Stimulated activated CD4-positive, alpha-beta T cell treated with anti-CD3 and anti-CD28 coated beads, Interleukin-2, amount 100 ng/mL, for 48 hours (primary cell): ENCODE measurements at places on chromosomes 4 and X.
A peak's percentile ranks its signal among the peaks of the same experiment; 100 is the strongest.

- no peak for DNase-seq
Measured at GRCh38 chrX:20224814-20225487, 41.8 kb downstream of the RPS6KA3 start.

- DNase-seq = no peak
Measured at GRCh38 chrX:45322382-45322781, 121.7 kb upstream of the DIPK2B start.

GRCh38 chrX:24369816-24370215 is 9.4 kb downstream of the SUPT20HL1 start:
- no peak for DNase-seq

- no peak for DNase-seq
Measured at GRCh38 chr4:76974150-76974549, 24.6 kb downstream of the SEPTIN11 start.

- peak; percentile 1 for DNase-seq
Measured at GRCh38 chrX:110992611-110993010, 103.4 kb upstream of the PAK3 start.

- DNase-seq = no peak
Measured at GRCh38 chr4:41009411-41009810, 204.9 kb downstream of the APBB2 start.

GRCh38 chr4:74418063-74418670 is 26.8 kb upstream of the AREG start:
- no peak for DNase-seq

DNA sequence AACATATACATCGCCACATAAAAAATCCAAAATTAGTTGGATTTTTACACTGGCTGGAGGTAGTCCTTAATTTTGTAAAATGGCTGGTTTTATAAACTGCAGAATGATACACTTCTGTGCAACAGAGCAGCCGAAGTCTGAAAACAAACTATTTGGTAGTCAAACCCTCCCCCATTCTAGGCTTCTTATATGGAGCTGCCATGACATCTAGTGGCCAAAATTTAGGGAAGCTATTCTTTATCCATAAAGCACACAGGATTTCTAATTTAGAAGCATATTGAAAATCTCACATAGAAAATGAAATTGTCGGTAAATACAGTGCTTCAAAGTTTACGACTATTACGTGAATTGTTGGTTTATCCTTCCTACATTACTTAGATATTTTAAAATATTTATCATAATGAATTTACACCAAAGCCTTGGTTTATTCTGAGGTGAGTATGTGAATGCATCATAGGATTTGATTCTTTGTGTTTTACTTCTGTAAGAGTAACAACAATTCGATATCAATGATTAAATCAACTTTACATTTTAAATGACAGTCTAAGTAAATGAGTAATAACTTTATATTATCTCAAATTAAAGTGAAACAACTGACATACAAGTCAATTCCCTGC is 113.4 kb upstream of the FAM241A start:
- no peak for DNase-seq

GRCh38 chr4:143554728-143555597 is 41.5 kb downstream of the SMARCA5 start:
- no peak for DNase-seq

GRCh38 chr4:62816566-62816965 is 1592.7 kb downstream of the TECRL start:
- DNase-seq = no peak

- DNase-seq = no peak
Measured at GRCh38 chr4:73693811-73694210, 46.6 kb upstream of the CXCL8 start.

DNA sequence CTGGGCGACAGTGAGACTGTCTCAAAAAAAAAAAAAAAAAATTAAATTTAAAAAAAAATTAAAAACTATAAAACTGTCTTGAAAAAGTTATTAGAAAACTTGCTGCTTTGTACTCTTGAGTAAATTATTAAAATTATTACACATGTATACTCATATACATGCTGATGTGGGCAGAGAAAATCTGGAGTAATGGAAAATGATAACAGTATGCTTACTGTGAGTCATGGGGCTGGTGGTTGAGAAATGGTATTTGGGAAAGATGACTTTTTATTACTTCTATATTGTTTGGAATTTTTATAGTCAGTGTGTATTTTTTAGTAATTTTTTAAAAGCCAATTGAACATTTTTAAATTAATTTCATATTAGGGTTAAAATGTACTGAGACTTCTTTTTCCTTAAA is 7.5 kb downstream of the YY2 start:
- no peak for DNase-seq

- DNase-seq = no peak
Measured at GRCh38 chr4:129371065-129371464, 275.1 kb downstream of the C4orf33 start.

GRCh38 chr4:12286351-12286750 is 857.7 kb upstream of the HS3ST1 start:
- DNase-seq = no peak

DNA sequence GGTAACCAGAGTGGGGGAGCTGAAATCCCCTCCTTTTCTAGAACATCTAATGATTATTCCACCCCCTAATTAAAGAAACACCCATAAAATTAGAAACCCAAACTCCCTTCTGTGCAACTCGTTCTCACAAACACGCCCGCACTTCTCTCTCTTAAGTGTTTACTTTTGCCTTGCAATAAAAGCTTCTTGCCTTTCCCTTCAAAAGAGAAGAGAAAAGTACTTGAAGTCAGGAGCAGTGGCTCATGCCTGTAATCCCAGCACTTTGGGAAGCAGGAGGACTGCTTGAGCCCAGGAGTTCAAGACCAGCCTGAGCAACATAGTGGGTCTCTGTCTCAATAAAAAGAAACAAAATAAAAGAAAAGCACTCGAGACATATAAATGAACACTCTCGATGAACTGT is 3.6 kb upstream of the GPR173 start:
- DNase-seq = no peak

DNA sequence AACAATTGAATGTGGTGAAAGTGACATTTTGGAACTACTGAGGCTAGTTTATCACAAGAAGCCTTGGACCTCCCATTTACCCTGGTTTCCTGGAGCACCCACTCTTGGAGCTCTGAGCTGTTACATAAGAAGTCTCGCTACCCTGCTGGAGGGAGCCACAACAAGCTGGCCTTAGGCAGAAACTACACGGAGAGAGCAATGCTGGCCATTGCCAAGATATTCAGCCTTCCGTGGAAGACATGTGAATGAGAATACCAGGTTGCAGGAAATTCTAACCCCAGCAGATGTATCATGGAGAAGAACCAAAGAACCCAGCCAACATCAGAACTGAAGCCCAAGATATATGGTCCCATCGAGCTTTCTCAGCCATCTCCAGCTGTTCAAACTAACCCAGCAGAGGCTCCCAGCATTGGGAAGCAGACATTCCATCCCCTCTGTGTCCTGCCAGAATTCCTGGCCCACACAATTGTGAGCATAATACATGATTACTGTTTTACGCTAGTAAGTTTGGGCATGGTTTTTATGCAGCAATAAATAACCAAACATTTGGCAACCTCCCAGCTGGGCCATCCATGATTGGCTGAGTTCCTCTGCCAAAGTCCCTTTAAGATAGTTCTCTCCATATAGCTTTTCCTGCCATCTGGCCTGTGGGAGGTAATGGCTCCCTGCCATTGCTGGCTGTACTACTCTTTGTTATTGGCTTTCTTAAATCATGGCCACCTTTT is 17.9 kb upstream of the PDE5A start:
- no peak for DNase-seq

GRCh38 chr4:138562544-138562991 is 320.4 kb upstream of the SLC7A11 start:
- no peak for DNase-seq

DNA sequence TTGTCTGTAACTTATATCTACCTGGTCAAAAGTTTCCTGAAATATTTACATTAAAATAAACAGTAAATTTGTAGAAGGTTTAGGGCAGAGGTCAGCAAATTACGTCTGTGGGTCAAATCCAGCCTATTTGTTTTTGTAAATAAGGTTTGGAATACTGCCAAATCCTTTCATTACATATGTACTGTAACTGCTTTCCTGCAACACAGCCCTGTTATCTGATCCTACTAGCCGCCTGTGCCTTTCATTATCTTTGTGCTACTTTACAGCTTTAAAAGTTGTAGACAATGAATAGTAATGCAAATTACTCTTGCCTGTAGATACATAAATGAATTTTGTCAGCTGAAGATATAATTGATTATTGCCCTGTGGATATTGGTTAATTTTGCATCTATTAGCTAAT is 369.6 kb upstream of the SLC7A11 start:
- no peak for DNase-seq

DNA sequence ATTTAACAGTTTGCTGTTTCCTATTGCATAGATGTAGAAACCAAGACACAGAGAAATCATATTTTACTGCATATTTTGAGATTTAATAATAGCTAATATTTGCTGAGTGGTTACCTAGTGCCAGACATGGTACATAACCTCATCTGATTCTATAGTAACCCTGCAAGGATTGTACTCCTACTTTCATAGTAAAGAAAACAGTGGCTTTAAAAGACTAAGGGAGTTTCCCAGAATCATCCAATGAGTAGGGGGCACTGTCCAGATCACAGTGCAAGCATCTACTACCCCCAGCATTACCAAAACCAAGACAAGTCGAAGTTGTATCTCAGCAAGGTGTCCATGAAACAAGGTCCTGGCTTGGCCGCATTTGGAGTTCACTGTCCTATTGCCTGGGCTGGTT is 224.5 kb upstream of the TENM3 start:
- no peak for DNase-seq

- DNase-seq = no peak
Measured at GRCh38 chr4:53994382-53995102, 69.9 kb downstream of the CHIC2 start.

DNA sequence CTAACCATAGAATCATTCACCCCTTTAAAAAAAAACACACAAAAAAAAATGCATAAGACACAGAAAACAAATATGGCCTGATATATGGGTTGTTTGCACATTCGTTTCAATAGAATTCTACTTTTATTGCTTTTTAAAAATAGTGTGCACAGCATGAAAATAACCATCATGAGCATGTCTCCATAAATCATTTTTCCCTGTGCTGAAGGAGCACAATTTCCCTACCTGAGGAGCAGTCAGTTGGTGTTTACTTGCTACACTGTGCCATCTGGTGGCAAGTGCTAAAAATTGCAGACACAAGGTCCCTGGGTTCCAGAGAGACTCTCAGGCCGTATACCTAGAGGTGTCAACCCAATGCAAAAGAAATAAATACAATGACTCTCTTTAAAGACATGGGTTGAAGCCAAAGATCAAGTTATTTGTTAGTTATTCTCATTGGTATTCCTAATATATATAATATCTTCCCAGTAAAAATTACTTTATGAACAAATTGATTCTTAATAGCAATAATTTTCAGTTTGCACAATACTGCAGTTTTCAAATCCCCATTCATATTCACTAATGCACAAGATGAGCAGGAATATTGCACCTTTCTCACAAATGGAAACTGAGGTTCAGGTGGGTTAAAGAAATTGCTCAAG is 551.4 kb downstream of the IQCM start:
- DNase-seq = no peak

DNA sequence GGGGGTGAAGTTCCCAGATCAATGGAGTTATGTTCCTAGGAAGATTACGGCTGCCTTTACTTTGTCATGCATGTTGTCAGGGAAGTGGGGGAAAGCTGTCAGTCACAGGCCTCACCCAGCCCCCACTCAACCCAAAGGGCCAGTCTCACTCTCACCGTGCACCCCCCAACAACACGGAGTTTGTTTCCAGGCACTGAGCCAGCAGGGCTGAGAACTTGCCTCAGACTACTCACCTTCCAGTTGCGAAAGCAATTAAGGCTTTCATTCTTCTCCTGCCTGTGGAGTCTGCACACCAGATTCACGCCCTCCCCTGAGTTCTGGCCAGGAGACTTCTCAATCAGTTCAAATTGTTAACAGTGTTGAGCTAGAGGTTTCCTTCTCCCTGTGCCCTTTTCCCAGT is 114.3 kb downstream of the SH3BGRL start:
- DNase-seq = no peak

- no peak for DNase-seq
Measured at GRCh38 chr4:16085822-16086221, 2.0 kb upstream of the PROM1 start.

DNA sequence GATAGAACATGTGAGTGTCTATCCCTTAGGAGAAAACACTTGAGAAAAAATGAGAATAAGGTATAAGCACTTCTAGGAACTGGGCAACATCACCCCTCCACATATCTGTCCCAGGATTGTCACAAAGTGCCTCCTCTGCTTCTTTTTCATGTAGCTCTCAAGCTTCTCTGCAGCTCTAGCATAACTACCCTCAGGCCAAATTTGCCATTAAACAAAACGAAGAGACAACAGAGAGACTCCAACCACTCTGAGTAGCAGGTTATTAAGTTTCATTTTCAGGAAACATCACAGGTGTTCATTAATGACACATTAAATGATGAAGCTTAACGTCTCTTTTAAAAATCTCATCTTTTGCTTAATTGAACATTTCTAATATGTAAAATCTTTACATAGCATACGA is 580.0 kb downstream of the GALNTL6 start:
- no peak for DNase-seq

- DNase-seq = peak; percentile 29
Measured at GRCh38 chrX:44871931-44872820, 812 bp upstream of the KDM6A start.

DNA sequence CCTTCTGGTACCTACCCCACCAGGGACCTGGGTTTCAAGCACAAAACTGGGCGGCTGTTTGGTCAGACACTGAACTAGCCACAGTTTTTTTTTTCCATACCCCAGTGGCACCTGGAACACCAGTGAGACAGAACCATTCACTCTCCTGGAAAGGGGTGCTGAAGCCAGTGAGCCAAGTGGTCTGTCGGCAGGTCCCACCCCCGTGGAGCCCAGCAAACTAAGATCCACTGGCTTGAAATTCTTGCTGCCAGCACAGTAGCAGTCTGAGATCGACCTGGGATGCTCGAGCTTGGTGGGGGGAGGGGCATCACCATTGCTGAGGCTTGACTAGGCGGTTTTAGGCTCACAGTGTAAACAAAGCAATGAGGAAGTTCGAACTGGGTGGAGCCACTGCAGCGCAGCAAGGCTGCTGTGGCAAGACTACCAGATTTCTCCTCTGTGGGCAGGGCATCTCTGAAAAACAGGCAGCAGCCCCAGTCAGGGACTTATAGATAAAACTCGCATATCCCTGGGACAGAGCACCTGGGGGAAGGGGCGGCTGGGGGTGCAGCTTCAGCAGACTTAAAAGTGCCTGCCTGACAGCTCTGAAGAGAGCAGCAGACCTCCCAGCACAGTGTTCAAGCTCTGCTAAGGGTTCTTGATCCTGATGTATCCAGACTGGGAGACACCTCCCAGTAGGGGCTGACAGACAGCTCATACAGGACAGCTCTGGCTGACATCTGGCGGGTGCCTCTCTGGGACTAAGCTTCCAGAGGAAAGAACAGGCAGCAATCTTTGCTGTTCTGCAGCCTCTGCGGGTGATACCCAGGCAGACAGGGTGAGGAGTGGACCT is 223.0 kb downstream of the COX18 start:
- DNase-seq = no peak

- DNase-seq = no peak
Measured at GRCh38 chr4:154616731-154617130, 4.3 kb upstream of the FGG start.

GRCh38 chr4:31467781-31468180 is 747.6 kb downstream of the PCDH7 start:
- DNase-seq = no peak
